ENCODE measurements at places on chromosomes 13 and 19.

DNA sequence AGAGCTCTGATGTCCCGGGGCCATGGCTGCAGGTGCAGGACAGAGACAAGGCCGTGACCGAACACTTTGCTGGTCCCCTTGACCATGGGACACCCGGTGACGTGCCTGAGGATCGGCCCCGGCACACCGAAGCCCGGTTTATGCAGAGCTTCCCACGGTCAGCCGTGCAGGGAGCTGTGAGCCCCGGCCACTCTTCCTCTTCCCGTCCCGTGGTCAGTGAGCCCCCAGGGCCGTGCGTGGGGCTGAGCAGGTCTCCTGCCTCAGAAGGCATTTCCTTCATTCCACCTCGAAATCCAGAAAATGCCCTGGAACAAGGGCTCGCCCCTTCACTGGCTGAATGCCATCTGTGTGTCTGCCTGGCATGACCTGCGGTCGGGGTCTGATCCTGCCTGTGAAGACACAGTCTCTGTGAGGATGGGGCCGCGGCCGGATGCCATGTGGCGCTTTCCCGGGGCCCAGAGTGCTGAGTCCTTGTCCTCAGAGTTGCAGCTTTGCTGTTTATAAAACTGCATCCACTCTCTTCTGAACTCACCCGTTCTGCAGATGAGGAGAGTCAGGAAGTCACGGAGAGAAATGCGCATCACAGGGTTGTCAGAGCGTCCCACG is 16.9 kb downstream of the MCF2L start:
- no peak for DNase-seq

DNA sequence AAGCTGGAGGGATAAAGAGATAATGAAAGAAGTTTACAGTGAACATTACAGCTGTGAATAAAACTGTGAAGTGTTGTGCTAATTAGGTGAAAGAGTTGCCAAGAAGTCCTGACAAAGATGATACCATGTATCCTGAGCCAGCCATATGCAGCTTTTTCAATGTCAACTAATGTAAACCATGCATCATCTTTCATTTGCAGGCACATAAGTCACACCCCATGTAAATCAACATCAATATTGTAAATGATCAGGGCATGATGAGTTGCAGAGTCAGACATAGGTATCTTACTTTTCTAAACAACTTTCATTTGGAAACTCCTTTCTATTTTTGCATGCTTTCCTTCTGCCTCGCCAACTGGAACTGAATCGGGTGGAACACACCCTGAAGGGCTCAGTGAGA is 569.1 kb downstream of the TBC1D4 start:
- no peak for DNase-seq

- DNase-seq: no peak
Observed at GRCh38 chr19:17293605-17294004, 9.6 kb downstream of the ABHD8 start.

DNA sequence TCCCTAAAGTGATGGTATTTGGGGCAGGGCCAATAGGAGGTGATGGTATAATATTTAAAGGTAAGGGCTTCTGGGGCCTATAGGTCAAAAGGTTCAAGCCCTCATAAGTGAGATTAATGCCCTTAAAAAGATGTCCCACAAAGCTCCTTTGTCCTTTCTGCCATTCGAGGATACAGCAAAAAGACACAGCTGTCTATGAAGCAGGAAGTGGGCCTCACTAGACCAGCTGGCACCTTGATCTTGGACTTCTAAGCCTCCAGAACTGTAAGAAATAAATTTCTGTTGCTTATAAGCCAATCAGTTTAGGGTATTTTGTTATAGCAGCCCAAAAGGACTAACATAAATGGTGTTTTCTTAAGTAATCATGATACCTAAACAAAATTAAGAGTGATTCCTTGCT is 27.2 kb upstream of the POU4F1 start:
- no peak for DNase-seq

DNA sequence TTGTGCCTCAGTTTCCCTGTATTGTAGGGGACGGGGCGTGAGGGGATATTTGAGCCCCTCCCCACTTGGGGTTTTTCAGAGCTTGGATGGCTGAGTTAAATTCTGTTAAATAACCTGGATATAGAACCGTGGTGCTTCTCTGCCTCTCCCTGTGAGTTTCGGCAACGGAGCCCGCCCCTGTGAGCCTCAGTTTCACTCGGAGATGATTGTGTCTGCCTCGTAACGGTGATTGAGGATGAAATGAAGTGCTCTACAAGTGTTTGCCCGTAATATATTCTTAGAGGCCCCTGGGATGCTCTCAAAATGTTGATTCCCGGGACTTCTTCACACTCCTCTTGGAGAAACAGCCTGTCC is 509 bp downstream of the KXD1 start:
- DNase-seq: no peak

DNA sequence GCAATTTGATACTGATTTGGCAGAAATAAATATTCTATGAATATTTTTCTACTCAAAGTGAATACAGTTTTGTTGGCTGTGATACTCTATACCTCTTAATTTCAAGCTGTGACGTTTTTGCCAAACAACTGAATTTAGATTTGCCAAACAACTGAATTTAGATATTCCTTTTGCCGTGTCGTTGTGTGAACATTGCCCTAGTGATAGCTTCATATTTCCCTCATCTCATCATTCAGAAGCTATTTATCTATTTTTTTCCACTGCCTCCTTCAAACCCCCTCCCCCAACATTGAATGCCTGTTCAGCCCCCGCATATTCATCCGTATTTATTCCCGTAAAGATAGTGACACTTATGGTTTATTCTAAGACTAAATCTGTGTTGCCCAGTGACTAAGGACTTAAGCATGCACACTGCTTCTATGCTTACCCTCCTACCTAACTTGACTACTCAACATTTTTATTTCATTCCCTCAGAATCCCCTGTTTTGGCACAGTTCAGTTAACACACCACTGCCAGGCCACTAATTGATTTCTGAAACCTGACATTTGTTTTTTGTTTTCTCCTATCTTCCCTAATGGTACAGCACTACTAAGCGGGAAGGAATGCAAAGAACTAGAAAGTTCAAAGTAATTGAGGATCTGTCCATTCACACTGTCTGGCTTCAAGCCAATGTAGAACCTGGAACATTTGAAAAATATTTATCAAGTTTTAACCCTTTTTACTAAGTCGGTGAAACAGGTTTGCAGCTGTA is 2.8 kb upstream of the KLF5 start:
- DNase-seq: no peak

DNA sequence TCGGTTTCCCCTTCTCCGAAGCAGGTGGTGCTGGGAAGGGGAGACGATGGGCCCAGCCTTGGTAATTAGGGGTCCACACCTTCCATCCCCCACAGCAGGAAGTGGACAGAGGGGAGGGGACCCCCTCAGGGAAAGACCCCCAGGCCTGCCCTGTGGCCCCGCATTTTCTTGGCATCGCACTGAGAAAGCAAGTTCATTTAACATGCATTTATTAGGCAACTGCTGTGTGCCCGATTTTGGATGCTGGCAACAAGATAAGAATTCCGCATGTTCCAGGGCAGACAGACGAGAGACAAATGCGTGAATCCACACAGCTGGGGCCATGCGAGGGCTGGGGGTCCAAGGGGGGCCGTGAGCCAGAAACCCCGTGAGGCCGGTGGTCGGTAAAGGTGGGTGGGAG is 28.4 kb downstream of the ARID3A start:
- no peak for DNase-seq

DNA sequence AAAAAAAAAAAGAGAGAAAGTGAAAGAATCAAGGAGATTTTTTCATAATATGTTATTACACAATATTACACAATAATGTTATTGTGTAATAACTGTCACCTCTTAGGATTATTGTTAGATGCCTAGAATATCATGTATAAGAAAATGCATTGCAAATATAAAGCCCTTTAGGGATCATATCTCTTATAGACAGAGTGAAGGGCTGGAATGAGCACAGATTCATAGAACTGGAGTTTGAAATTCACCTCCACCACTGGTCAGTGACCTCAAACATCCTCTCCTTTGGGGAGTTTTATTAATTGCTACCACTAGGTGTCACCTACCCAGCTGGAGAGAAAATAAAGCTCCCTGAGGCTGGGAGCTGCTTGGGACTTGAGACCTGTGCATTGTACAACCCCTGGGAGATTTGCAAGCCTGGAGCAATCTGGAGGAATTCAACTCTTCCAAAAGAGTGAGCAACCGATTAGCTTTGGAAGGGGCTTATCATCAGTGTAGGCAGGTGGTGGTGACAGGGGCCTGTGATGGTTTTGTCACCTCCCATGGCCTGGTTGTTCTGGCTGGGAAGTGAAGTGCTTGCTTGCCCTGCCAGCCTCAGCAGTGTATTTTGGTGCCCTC is 30.3 kb upstream of the FRY start:
- DNase-seq: peak; percentile 30

All from SHP77 treated with DMSO at 0.1 percent for 48 hours (cell line).